Fibroblast of mammary gland (primary cell): ENCODE measurements at places on chromosomes 16 and 17.

DNA sequence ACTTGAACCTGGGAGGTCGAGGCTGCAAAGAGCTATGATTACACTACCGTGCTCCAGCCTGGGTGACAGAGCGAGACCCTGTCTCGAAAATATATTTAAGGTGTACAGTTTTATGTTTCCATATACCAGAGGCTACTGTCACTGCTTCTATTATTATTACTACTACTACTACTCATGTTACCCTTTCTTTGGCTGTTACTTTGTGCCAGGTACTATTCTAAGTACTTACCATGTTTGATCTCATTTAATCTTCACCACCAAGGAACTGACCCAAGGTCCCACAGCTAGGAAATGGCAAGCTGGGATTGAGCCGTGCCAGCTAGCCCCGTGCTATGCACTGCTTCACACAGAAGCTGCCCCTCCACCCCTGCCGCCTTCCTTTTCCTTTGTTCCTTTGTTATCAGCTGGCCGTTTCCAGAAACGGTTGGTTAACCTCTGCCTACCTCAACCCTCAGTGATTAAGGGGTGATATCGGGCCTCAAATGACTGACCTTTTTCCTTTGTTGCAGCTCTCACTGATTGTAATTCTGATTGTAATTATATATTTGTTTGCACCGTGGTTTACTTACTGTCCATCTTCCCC lies 78.4 kb downstream of the ABCC1 start:
- no peak for DNase-seq

DNA sequence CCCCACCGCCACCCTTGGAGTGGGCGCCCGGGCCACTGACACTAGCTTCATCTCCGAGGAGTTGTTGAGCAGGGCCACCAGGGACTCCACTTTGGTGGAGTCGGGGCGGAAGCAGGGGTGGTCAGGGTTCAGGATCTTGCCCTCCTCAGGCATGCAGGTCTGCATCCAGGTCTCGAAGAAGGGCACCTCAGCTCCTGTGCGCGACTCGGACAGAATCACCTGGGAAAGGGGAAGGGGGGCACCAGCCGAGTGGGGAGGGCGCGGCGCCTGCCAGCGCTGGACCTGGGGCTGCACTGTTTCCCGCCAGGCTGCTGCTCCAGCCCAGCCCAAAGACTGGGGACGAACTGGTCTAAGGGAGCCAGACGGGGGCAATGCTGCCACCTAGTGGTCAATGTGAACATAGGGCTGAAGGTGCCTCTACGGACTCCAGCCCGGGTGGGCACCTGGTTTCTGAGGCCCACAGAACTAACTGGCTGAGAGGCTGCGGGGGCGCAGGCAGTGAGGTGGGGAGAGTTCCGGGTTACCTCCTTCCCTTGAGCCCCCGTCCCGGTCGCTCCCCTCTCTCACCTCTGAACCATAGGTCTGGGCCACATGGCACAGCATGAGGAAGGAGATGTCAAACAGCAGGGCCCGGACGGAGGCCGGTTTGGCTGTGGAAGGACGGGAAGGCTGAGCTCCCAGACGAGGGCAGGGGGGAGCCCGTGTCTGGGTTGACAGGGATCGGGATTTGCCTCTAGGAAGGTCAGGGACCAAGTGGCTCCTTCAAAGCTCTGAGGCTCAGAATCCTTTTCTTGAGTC lies 11.8 kb downstream of the CSF3 start:
- peak; percentile 87 for DNase-seq

- no peak for DNase-seq
Measured at GRCh38 chr16:14658063-14658462, 25.3 kb downstream of the BFAR start.

DNA sequence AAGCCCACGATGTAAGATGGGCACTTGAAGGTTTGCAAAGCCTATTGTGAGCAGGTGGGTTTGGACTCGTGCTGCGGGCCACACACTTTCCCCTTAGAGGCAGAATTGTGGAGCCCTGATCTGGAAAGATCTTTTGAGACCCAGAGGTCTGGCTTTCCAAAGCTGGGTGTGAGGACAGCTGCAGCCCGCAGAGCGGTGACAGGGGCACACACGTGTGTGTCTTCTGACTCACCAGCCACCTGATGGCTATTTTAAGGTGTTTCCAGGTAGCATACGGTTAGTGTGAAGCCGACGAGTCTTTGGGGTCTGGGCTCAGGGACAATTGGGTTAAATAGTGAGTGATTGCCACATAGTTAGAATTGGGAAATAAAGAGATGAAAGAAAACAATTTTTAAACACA lies 108.9 kb upstream of the GSE1 start:
- no peak for DNase-seq

DNA sequence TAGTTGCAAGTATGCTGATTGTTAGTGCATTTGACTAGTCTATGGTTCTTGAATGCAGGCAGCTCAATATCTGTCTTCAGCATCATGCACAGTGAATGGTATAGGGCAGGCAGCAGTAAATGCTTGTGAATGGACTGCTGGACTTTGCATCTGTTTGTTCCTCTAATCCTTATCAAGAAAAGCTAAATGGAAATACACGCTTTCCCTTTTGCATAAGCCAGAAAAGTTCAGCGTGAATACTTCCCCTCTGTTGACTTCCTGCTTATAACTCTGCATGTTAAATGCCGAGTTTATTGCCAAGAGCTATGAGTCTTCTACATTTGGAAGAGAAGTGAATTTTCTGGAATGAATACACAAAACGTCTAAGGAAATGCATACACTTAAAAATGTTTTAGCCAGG lies 127.9 kb upstream of the CPHXL start:
- DNase-seq: peak; percentile 1

GRCh38 chr17:326010-326621 lies 26.5 kb downstream of the RPH3AL start:
- DNase-seq: no peak

DNA sequence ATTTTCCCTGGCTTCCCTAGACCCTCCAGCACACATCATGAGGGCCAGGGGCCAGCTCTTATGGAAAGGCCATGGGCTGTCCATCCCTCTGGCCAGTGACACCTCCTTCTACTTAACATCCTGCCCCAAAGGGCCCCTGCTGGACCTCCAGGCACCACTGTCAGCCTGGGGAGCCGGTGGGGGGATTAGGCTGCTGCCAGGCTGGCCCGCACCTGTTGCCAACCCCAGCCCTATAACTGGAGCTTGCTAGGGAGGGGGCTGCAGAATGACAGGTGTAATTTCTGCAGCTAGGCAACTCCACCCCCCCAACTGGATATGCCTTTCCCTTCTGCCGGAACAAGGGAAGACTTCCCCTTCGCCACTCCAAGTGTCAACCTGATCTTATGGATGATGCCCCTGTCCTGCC lies 12.5 kb downstream of the RARA start:
- DNase-seq: no peak

GRCh38 chr17:29084541-29085146 lies 41.7 kb downstream of the PIPOX start:
- DNase-seq: no peak

- DNase-seq: peak; percentile 80
Measured at GRCh38 chr17:15038656-15039055, 226.5 kb downstream of the PMP22 start.

GRCh38 chr17:48641541-48642058 lies 15.4 kb upstream of the HOXB9 start:
- no peak for DNase-seq

GRCh38 chr17:71109697-71110096 lies 940.4 kb downstream of the KCNJ2 start:
- DNase-seq: no peak

DNA sequence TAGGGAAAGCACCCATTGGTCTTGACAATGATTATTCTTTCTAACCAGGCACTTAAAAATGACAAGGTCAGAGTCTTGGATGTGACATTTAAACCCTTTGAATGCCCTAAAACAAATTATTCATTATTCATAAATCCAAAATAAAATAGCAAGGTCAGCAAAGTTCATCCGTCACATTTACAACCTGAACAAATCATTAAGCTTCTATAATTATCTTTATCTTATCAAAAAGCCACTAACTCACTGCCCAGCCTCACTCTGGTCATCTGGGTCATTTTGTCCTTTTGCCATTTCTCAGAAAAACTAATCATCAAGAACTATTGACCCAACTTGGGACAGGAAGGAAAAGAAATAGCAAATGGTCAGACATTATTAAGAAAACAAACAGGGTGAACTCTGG lies 507.3 kb upstream of the CDH8 start:
- DNase-seq: no peak

DNA sequence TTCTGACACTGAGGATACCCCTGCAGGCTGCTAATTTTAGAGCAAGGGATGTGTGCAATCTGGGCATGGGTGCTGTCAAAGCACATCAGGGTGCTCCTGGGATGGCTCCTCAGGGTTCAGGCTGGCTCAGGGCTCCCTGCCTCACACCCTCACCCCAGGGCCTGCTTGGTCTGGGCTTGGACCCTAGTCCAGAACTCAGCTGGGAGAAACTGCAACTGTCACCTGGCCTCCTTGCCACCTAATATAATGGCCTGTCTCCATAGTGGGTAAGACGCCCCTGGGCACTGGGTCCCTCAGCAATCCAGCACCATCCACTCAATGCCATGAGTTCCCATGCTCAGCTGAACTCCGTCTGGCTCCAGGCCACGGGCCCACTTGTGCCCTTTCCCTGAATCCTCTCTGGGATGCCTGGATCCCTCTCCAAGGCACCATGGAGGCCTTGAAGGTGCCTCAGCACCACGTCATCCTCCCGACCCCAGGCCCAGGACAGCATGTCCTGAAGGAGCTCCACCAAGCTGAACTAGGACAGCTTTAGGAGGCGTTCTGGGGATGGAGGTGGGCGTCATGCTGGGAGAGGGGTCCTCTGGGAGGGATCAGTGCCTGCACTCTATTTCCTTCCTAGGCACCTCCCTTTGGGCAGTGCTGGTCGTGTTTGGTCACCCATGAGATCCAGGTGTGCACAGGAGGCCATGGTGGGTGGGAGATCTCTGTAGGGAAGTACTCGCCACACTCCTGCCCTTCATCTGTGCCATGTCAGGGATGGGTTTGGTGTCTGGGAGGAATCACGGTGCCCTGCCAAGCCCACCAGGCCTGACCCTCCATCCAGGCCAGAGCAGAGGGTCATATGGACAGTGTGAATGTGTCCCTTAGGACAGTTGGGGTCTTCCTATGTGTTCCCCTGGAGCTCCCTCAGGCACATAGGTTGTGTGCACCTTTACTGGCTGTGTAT lies 1688.4 kb downstream of the TP53TG3F start:
- no peak for DNase-seq

DNA sequence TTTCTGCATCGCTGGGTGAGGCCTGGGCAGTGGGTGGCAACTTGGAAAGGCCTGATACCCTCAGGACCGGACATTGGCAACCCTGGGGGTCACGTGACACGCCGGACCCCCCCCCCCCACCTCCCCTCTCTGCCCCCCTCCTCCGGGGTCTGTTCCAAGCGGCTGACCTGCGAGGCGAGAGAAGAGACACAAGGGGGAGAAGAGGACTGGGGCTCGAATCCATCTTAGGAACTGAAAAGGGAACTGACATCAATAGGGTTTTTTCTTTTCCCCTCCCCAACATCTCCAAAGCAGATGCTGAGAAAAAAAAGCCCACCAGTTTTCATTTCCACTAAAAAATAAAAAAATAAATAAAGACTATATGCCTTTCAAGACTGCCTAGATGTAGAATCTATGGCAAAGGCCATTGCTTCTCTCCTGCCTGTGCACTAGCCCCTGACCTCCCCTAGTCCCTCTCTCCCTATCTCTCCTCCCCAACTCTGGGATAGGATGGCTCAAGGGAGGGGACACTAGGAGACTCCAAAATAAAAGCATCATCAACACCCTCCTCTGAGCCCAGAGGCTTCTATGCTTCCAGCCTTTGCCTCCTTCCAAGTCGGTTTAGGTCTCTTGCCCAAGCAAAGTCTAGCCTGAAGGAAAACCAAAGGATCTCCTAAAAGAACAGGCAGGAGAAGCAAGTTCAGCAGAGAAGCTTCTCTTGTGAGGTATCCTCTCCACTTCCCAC lies 7.7 kb upstream of the HOXB2 start:
- no peak for DNase-seq

- DNase-seq: no peak
Measured at GRCh38 chr16:72134507-72134906, 37.4 kb downstream of the PMFBP1 start.

DNA sequence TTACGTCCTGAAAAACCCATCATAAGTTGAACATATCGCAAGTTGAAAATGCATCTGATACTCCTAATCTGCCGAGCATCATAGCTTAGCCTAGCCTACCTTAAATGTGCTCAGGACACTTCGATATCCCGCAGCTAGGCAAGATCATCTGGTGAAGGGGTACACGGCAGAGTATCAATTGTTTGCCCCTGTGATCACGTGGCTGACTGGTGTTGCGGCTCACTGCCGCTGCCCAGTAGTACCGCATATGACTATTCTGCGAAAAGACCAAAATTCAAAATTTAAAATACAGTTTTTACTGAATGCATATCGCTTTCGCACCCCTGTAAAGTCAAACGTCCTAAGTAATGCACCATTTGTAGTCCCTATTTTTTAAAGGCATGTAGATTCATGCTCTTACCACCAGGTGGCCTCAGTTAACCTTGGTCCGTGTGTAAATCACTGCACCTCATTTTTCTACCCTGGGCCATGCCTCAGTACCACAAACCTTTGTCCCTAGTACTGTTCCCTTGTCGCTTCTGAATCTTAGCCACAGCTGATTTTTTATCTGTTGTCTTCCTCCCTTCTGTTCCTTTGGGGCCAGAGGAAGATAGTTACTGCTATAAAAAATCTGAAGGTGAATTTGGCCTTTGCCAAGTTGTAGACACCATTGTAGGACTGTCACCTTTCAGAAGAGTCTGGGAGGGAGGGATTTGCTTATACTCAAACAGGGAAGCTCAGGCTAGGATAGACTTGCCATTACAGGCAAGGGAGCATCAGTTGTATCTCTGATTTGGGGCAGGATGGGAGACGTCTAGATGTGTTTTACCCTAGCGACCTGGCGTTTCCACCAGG lies 34.4 kb downstream of the WWP2 start:
- peak; percentile 82 for DNase-seq

- DNase-seq: peak; percentile 83
Measured at GRCh38 chr17:3827124-3827773, 18.8 kb downstream of the NCBP3 start.

GRCh38 chr16:31177136-31177535 lies 2.8 kb upstream of the FUS start:
- DNase-seq: peak; percentile 66

- DNase-seq: peak; percentile 65
Measured at GRCh38 chr17:5785867-5786509, 201.7 kb upstream of the NLRP1 start.

- DNase-seq: peak; percentile 86
Measured at GRCh38 chr17:81097134-81097942, 62.4 kb downstream of the BAIAP2 start.

GRCh38 chr16:3745751-3746355 lies 28.5 kb upstream of the TRAP1 start:
- peak; percentile 53 for DNase-seq

- DNase-seq: no peak
Measured at GRCh38 chr16:2205967-2206313, 686 bp downstream of the MLST8 start.

GRCh38 chr16:77551357-77551756 lies 116.5 kb upstream of the ADAMTS18 start:
- DNase-seq: peak; percentile 35

DNA sequence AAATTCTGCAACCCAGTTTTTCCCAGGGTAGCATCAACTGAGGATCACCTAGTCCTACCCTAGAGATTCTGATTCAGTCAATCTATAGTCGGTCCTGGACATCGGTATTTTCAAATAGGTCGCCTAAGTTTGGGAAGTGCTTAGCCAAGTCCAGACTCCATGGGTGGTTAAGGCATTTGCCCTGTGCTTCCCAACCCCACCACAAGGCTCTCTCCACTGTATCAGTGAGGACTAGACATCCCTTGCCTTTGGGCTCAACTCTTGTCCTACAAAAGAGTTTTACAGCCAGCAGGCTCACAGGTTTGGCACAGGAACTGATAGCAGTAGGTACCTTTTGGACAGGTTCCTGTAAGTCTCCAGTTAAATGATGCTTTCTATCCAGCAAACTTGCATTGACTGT lies 13.8 kb downstream of the HYDIN start:
- no peak for DNase-seq
